CD4-positive, alpha-beta T cell treated with Interleukin-6 for 4 hours (primary cell): ENCODE measurements at places on chromosomes 7 and 10.

DNA sequence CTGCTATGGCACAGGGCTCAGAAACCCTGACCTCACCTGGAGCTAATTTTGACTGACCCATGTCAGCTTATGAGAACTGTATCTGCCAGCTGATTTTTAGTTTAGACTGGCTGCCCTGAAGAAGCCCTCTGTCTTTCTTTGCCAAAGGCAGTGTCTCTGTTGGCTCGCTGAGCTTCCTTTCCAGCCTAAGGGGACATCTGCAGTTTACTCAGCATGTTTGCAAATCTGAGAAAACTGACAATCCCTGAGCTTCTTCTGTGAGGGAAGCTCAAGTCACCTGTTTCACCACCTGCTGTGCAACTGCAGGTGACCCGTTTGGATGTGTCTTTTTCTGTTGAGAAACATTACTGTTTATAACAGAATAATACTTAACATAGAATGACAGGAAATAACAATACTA is 46.0 kb downstream of the PRKAR2B start:
- no peak for DNase-seq

GRCh38 chr10:120854388-120854787 is 3.2 kb downstream of the WDR11 start:
- DNase-seq, result no peak

- no peak for DNase-seq
These were observed 516.2 kb upstream of the POT1 start for GRCh38 chr7:125445836-125446235.

- no peak for DNase-seq
These were observed 16.1 kb upstream of the C10orf71 start for GRCh38 chr10:49282879-49283341.

- no peak for DNase-seq
These were observed 28.5 kb downstream of the HSPA12A start for GRCh38 chr10:116713846-116714245.

GRCh38 chr10:6228010-6228511 is 25.3 kb downstream of the PFKFB3 start:
- no peak for DNase-seq

DNA sequence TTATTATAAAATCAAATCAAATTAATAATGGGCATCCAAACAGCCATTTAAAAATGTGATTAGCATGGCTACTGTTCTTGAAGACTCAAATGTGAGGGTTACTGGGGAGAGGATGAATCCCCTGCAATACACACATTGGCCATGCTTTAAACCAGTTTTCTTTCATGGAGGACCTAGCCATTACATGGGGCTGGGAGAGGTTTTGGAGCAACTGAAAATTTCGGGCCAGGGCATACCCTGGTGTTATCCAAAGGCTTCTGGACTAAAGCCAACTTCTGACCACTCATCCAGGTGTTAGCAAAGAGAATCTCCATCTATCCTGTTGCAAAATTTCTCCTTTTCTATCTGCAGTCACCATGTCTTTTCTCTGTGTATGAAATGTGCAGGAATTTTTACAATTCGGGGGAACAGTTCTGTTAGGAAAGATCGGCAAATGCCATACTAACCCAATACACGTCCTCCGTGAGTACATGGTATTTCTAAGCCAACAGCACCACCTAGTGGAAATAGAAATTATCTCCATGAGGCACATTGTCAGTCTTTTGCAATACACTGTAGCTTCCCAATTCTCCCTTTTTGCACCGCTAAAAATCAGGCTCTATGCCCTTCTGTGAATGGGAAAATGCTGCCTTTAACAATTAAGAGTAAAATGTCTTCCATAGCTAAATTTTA is 47.0 kb upstream of the ZNF107 start:
- peak; percentile 16 for DNase-seq
